ENCODE measurements at places on chromosomes 16 and 17. TPM values are rescaled to one million over a fixed set of nuclear protein-coding genes. Genes with fewer than 3 reads are reported as not detected.

- H3K4me3 ChIP-seq = peak overlapping the region; percentile 99
- H3K36me3 ChIP-seq = peaks cover 18% of the 10 kb centered on the region
- peaks cover 8% of the 10 kb centered on the region for H3K27me3 ChIP-seq
- H3K27ac ChIP-seq = peak overlapping the region; percentile 90
- peak; percentile 84 for DNase-seq
- H3K4me1 ChIP-seq = peaks cover 55% of the 10 kb centered on the region
Measured at GRCh38 chr17:35244341-35245195, 1.7 kb downstream of the SLFN5 start.

DNA sequence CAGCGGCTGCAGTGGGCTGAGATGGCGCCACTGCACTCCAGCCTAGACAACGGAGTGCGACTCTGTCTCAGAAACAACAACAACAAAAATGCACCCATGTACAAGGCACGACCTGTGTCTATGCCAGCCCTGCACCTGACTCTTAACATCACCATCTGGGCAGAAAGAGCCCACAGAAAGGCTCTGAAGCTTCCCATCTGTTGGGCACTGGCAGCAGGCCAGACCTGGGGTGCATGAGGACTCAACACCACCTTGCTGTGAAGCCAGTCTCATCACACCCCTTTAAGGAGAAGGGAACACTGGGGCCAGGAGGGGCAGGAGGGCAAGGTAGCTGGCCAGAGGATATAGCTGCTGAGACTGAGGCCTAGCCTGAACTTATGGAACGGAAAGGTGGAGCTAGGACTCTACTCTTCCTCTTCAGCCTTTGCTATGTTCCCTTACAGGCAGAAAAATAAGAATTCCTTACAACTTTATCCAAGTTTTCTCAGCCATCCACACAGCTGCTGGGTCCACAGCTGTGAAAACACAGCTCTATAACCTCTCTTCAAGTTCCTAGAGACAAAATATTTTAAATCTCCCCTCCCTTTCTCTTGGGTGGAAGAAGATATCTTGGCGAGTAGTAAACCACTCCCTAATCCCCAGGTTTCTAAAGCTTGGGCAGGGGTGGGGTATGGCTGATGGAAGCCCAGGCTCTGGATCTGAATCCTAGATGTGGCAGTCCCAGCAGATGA, 2.8 kb downstream of the ELOB start:
- no peak for DNase-seq
- peaks cover 36% of the 10 kb centered on the region for H3K4me1 ChIP-seq
- no peak overlapping the region for H3K4me3 ChIP-seq
- no peaks in the 10 kb centered on the region for H3K36me3 ChIP-seq

The KRTAP16-1 gene
- polyA plus RNA-seq = 0.66 TPM

The NECAB2 gene
- polyA plus RNA-seq = not detected

DNA sequence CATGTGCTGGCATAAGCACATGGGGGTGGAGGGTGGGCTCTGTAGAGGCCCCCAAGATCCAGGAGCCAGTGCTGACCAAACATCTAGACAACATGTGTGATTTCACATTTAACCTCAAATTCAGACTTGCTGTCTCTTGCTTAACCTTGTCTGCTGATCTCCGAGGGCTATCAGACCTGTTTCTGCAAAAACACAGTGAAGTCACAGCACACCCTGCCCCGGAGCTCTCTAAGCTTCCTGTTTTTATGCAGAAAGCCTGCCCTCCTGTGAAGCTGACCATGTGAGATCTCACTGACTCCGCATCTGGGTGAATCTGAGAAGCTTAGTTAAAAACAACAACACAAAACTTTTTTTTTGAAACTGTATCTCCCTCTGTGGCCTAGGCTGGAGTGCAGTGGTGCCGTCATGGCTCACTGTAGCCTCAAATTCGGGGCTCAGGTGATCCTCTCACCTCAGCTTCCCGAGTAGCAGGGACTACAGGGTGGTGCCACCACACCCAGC, 6.6 kb upstream of the DPEP2 start:
- peak; percentile 68 for DNase-seq
- peaks cover 32% of the 10 kb centered on the region for H3K4me1 ChIP-seq
- H3K27ac ChIP-seq = peak overlapping the region; percentile 96
- no peaks in the 10 kb centered on the region for H3K27me3 ChIP-seq
- H3K36me3 ChIP-seq = no peaks in the 10 kb centered on the region

The CCL8 gene
- not detected for polyA plus RNA-seq

- H3K36me3 ChIP-seq = no peaks in the 10 kb centered on the region
- H3K4me3 ChIP-seq = no peak overlapping the region
- H3K27ac ChIP-seq = no peak overlapping the region
- H3K27me3 ChIP-seq = peaks cover 18% of the 10 kb centered on the region
- H3K4me1 ChIP-seq = no peaks in the 10 kb centered on the region
Measured at GRCh38 chr17:73746314-73747073, 102.2 kb upstream of the SDK2 start.

DNA sequence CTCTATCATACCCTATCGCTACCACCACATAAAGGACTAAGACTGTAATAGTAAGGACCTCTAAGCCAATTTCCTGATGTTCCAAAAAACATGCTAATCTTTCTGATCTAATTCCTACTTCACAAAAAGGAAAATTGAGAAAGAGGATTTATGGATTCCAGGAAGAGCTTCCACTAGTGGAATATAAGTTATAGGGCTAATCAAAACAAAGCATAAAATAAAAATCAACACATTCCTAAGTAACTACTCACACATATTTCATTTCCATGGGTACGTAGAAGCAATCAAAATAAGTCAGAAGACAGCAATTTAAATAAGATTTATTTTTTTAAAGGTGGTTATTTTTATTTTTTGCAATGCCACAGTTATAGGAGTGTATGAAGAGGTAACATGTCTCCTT, 12.4 kb downstream of the CCDC43 start:
- peaks cover 21% of the 10 kb centered on the region for H3K36me3 ChIP-seq
- no peak for DNase-seq
- H3K4me3 ChIP-seq = no peak overlapping the region
- no peaks in the 10 kb centered on the region for H3K4me1 ChIP-seq
- no peak overlapping the region for H3K27ac ChIP-seq
- no peaks in the 10 kb centered on the region for H3K27me3 ChIP-seq

- H3K4me3 ChIP-seq = no peak overlapping the region
- peak overlapping the region; percentile 21 for H3K27ac ChIP-seq
- H3K36me3 ChIP-seq = no peaks in the 10 kb centered on the region
- no peaks in the 10 kb centered on the region for H3K27me3 ChIP-seq
Measured at GRCh38 chr17:52048137-52048898, 110.2 kb downstream of the CA10 start.

GRCh38 chr16:81703177-81704155, 75.6 kb upstream of the PLCG2 start:
- H3K27ac ChIP-seq = no peak overlapping the region
- peaks cover 53% of the 10 kb centered on the region for H3K36me3 ChIP-seq
- H3K27me3 ChIP-seq = no peaks in the 10 kb centered on the region
- DNase-seq = no peak
- H3K4me3 ChIP-seq = no peak overlapping the region
- no peaks in the 10 kb centered on the region for H3K4me1 ChIP-seq

DNA sequence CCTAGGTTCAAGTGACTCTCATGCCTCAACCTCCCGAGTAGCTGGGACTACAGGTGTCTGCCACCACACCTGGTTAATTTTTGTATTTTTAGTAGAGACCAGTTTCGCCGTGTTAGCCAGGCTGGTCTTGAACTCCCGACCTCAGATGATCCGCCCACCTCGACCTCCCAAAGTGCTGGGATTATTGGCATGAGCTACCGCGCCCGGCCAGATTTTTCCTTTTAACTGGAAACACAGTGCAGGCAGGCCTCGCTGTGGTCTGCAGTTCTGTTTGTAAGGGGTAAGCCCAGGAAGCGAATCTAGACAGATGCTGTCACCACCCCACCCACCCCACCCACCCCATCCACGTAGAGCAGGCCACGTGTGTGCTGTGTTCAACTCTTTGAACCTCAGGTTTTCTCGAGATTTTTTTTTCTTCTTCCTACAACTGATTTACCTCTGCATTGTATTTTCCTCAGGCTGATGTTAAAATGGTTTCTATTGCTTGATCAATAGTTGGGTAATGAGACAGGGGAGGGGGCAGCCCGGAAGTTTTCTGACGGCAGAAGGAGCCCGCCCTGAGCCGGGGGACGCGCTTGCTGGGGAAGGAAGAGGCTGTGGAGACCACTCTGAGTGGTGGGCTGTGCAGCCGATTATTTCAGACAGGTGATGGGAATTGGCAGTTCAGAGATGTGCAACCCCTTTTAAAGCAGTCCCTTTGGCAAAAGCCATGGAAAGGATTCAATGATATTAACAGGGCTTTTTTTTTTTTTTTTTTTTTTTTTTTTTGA, 72.9 kb downstream of the DNAH17 start:
- no peak overlapping the region for H3K4me3 ChIP-seq
- no peak for DNase-seq
- H3K27ac ChIP-seq = no peak overlapping the region
- peaks cover 21% of the 10 kb centered on the region for H3K27me3 ChIP-seq
- no peaks in the 10 kb centered on the region for H3K4me1 ChIP-seq
- no peaks in the 10 kb centered on the region for H3K36me3 ChIP-seq

- no peak overlapping the region for H3K4me3 ChIP-seq
- H3K27me3 ChIP-seq = no peaks in the 10 kb centered on the region
- H3K4me1 ChIP-seq = peaks cover 27% of the 10 kb centered on the region
- no peak for DNase-seq
- H3K36me3 ChIP-seq = no peaks in the 10 kb centered on the region
- peak overlapping the region; percentile 84 for H3K27ac ChIP-seq
Measured at GRCh38 chr17:7466639-7467341, 12.6 kb downstream of the ZBTB4 start.

DNA sequence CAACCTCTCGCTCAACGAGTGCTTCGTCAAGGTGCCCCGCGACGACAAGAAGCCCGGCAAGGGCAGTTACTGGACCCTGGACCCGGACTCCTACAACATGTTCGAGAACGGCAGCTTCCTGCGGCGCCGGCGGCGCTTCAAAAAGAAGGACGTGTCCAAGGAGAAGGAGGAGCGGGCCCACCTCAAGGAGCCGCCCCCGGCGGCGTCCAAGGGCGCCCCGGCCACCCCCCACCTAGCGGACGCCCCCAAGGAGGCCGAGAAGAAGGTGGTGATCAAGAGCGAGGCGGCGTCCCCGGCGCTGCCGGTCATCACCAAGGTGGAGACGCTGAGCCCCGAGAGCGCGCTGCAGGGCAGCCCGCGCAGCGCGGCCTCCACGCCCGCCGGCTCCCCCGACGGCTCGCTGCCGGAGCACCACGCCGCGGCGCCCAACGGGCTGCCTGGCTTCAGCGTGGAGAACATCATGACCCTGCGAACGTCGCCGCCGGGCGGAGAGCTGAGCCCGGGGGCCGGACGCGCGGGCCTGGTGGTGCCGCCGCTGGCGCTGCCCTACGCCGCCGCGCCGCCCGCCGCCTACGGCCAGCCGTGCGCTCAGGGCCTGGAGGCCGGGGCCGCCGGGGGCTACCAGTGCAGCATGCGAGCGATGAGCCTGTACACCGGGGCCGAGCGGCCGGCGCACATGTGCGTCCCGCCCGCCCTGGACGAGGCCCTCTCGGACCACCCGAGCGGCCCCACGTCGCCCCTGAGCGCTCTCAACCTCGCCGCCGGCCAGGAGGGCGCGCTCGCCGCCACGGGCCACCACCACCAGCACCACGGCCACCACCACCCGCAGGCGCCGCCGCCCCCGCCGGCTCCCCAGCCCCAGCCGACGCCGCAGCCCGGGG, 1.3 kb downstream of the FOXC2 start:
- H3K4me1 ChIP-seq = peaks cover 36% of the 10 kb centered on the region
- peak overlapping the region; percentile 69 for H3K4me3 ChIP-seq
- peak overlapping the region; percentile 69 for H3K27ac ChIP-seq

DNA sequence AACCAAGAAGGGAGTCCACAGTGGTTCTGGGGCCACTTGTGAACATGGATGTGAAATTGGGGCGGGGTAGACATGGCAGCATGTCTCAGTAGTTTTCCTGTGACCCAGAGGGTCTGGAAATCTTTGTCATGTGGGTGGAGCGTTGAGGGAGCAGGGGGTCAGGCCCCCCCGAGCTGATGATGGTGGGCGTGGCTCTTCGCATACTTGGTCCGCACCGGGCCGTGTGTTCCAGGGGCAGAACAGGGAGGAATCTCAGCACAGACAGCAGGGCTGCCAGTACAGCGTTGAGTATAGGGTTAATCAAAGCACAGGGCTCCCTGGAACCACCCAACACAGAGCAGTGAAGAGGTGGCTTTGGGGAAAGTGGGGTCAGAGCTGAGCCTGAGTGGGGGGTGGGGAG, 267.5 kb downstream of the SEC14L1 start:
- H3K4me1 ChIP-seq = peaks cover 67% of the 10 kb centered on the region
- no peak for DNase-seq
- no peaks in the 10 kb centered on the region for H3K36me3 ChIP-seq
- no peaks in the 10 kb centered on the region for H3K27me3 ChIP-seq
- peak overlapping the region; percentile 43 for H3K4me3 ChIP-seq

- peaks cover 6% of the 10 kb centered on the region for H3K36me3 ChIP-seq
- peak overlapping the region; percentile 73 for H3K4me3 ChIP-seq
- H3K27me3 ChIP-seq = no peaks in the 10 kb centered on the region
- no peak overlapping the region for H3K27ac ChIP-seq
Measured at GRCh38 chr17:6661464-6661848, 9.9 kb downstream of the C17orf100 start.

DNA sequence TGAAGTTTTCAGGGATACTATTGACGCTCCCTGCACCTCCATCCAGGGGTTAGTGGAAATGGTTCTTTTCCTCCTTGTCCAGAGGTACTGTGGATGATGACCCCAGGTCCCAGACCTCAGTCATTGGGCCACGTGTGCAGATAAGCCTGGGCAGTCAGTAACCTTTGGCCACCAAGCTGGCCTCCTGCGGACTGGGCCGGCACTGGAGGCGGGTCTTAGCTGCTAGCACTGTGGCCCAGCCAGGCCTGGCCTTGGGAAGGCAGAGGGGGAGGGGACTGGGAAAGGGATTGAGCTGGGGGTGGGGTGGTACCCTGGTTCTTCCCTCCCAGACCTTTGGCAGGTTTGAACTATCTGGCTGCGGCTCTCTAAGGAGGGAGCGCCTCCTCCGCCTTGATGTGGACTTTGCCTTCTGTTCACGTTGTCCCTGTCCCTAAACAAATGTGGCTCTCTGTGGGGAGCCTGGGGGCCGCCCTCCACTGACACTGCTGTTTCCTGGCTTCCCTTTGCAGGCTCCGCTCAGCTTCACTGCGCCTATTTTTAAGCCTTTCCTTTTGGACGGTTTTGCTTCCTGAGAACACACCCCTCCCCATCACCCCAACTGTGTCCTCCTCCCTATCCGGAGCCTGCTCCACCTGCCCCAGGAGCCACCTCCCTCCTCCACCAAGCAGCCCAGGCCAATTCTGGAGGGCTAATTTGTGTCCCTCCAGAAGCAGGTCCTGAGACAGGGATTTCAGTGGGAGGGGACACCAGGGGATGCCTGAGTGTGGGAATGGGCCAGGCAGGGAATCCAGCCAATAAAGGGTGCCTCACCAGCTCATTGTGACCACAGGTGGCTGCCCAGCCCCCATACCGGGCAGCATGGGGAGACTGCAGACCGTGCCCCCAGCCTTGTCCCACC, 251.9 kb downstream of the SEC14L1 start:
- H3K4me3 ChIP-seq = no peak overlapping the region
- no peak for DNase-seq
- no peaks in the 10 kb centered on the region for H3K36me3 ChIP-seq

- DNase-seq = no peak
- H3K27ac ChIP-seq = no peak overlapping the region
- no peak overlapping the region for H3K4me3 ChIP-seq
Measured at GRCh38 chr17:39975801-39976200, 4.8 kb upstream of the PSMD3 start.

GRCh38 chr17:78559749-78560368, 17.3 kb downstream of the DNAH17 start:
- no peak overlapping the region for H3K27ac ChIP-seq
- H3K4me3 ChIP-seq = no peak overlapping the region
- no peak for DNase-seq
- H3K4me1 ChIP-seq = no peaks in the 10 kb centered on the region

GRCh38 chr17:82231562-82232321, 2.9 kb downstream of the SLC16A3 start:
- H3K4me1 ChIP-seq = peaks cover 7% of the 10 kb centered on the region
- H3K27me3 ChIP-seq = no peaks in the 10 kb centered on the region
- H3K27ac ChIP-seq = no peak overlapping the region
- no peak for DNase-seq
- no peaks in the 10 kb centered on the region for H3K36me3 ChIP-seq
